ENCODE measurements at places on chromosomes 5 and 9.

GRCh38 chr9:137955586-137955985 lies 78.0 kb downstream of the CACNA1B start:
- DNase-seq = no peak

GRCh38 chr5:14281746-14282181 lies 138.6 kb downstream of the TRIO start:
- DNase-seq = no peak

DNA sequence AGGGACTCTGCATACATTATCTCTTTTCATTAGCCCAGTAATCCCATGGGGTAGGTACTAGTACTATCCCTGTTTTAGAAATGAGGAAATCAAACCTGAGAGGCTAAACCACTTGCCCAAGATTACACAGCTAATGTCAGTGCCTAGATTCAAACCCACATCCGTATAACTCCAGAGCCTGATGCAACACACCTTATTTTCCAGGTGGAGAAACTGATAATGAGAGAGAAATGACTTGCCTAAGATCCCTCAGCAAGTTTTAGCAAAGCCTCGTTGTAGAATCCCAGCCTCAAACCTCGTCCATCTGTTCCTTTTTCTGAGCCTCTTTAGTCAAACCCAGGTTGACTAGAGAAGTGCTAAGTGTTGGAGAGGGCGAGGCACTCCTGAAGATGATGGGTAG lies 1.1 kb upstream of the ADAM19 start:
- no peak for DNase-seq

GRCh38 chr5:58974083-58974482 lies 391.2 kb downstream of the RAB3C start:
- DNase-seq = no peak

- no peak for DNase-seq
These were observed 2.7 kb upstream of the ALDH1A1 start for GRCh38 chr9:72955571-72955970.

DNA sequence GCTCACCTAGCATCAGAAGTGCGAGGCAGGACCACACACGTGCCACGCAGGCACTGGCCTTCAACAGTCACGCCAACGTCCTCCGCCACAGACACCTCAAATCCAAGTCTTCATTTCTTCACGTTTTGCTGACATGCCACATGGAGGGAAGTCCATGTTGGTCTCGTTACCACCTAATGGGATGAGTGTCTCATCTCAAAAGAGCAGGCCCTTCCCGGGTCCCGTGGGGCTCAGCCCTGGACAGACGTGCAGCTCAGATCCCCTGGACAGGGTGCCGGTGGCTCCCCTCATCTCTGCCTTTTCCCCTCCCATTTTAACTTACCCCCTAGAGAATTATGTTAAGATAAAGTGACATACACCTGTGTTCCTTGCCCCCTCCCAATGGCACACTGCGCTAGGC lies 76.8 kb downstream of the MRPL36 start:
- DNase-seq = no peak

- DNase-seq = no peak
These were observed 682.4 kb downstream of the MAT2B start for GRCh38 chr5:164187785-164188184.

DNA sequence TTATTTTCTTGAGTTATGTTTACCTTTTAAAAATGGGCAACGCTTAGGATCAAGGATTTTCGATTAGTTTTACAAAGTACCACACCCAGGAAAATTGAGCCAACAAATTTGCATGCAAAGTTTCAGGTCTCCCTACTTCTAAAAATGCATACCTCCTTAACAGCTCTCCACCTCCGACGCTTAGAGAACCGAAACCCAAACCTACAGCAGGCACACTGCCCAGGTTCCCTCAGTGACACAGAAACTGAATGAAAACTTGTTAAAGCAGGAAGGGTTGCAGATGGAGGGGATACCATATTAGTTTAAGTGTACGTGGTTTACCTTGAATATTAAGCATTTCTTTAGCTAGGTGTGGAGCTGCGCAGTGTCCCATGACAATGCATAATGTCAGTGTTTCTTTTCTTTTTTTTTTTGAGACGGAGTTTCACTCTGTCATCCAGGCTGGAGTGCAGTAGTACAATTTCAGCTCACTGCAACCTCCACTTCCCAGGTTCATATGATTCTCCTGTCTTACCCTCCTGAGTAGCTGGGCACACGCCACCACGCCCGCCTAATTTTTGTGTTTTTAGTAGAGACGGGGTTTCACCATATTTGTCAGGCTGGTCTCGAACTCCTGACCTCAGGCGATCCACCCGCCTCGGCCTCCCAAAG lies 1.6 kb upstream of the SUB1 start:
- no peak for DNase-seq

GRCh38 chr5:93622240-93622885 lies 39.3 kb downstream of the NR2F1 start:
- peak; percentile 80 for DNase-seq

- peak; percentile 59 for DNase-seq
These were observed 335.2 kb upstream of the TARS1 start for GRCh38 chr5:33105521-33105941.

DNA sequence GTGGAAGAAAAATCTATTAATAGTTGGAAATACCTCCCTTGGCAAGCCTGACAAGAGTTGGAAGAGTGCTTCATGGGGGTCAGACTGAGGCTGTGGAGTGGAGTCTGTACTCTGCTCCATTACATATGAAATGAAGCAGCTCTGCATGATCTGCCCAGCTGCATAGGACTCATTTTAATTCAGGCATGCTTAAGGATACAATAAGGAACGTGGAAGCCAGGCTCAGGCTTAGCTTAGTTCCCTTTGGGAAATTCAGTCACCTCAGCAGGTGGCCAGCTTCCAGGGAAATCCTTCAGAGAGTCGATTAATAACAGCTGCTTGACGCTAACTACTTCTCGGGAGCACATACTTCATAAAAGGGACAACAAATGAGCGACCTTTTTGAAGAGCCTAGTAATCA lies 1672.9 kb upstream of the WWC1 start:
- DNase-seq = no peak

GRCh38 chr9:127049044-127049443 lies 73.4 kb downstream of the ANGPTL2 start:
- peak; percentile 94 for DNase-seq

DNA sequence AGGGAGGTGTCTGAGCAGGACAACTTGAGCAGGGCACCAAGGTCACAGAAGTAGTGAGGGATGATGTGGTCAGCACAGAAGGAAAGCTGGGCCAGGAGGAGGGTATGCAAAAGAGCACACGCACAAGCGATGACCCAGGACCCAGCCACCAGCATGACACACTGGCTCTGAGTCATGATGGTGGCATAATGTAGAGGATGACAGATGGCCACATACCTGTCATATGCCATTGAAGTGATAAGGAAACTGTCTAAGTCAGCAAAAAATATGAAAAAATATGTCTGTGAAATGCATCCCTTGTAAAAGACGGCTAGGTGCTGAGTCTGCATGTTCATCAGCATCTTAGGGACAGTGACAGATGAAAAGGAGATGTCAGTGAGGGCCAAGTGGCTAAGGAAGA lies 380 bp downstream of the OR1J1 start:
- no peak for DNase-seq

DNA sequence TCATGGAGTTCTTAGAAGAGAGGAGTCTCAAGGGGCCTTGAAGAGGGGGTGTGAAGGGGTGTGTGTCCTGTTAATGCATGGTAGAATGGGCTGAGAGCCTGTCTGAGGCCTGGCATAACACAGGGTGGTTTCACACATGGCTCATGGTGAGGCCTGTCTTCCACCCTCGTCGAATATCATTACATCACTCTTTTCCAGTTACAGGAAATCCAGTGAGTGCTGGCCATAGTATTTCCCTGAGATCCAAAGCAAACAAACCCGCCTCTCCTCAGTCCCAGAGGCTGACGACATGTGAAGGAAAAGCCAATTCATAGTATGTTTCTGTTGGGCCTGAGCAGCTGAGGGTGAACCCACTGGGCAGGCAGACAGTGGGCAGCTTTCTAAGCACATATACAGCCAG lies 159.4 kb upstream of the NR3C1 start:
- DNase-seq = peak; percentile 58

GRCh38 chr9:124359426-124359825 lies 55.8 kb downstream of the PSMB7 start:
- no peak for DNase-seq

DNA sequence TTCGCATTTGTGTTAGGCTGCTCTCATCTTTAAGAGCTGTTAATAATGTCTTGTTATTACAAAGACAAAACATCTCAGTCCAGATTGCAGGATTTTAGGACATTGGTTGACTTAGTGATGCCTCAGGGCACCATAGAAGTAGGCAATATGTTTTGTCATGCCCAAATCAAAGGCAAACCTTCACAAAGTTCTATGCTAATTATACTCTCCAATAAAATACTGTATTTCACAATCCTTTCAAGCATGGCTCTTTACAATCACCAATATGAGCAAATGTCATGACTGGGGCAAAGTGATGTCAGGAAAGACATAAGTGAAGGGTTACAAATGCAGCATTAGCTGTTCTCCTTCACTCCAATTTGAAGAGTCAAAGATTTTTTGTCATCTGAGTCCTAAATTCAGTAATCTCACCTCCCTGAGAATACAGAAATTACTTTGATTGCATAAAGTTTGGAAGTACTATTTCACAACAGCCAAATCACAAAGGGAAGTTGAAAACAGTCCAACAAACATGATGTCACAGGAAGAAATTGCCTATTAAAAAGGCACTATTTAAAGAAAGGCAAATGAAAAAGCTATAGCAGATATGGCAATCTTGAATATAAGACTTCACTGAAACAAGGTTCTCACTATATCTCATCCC lies 303.2 kb downstream of the PRR16 start:
- peak; percentile 51 for DNase-seq

- no peak for DNase-seq
These were observed 73.4 kb upstream of the NR4A3 start for GRCh38 chr9:99748266-99748665.

DNA sequence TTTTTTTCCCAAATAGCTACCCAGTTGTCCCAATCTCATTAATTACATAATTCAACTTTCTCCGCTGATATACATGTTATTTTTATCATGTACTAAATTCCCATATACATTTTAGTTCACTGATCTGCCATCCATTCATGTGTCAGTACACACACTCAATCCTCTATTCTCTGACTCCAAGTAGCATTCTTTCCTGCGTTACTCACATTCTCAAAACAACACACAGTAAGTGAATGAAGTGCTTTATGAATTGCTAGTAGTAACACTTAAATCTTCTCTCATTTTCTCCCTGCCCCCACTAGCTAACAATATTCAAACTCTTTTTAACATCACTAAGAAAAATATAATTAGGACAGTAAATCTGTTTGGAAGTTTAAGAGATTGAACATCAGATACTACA lies 8.9 kb downstream of the ZNF366 start:
- peak; percentile 64 for DNase-seq

GRCh38 chr5:56272765-56273164 lies 39.6 kb upstream of the ANKRD55 start:
- no peak for DNase-seq

DNA sequence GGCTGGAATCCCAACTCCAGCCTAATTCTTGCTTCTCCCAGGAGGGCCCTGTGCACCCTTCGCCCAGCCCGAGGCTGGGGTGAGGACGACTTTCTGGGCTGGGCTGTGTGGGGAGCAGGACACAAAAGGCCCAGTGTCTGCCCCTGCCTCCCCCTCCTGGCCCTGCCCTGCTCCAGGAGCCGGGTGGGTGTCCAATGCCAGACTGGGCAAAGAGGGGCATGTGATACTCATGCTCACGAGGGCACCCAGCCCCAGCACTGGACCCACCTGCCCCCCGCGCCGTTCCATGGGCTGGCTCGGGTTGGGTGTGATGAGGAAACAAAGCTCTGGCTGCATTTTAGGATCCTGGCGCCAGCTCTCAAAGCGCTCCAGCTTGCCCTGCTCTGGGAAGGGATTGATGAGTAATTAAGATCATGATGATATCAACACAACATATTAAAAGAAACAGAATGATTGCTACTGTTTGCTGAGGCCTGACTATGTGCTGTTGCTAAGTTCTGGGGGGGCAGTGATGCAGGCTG lies 30.7 kb downstream of the LHX2 start:
- no peak for DNase-seq

GRCh38 chr9:35935261-35935660 lies 22.7 kb downstream of the OR2S2 start:
- DNase-seq = no peak

DNA sequence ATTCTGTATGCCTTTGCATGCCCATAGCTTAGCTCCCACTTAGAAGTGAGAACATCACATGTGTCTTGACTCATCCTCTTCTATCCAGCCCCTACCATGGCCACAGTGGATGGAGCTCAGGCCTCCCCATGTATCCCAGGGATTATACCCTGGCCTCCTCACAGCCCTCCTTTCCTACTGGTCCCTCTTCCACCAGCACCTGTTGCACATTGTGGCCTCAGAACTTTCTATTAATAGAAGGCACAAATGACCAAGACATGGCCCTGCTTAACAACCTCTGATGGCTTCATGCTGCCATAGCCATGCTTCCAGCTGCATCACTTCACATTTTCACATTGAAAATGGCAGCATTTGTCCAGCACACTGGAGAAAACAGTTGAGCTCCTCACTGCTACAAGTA lies 315.4 kb downstream of the CDK5RAP2 start:
- DNase-seq = no peak

DNA sequence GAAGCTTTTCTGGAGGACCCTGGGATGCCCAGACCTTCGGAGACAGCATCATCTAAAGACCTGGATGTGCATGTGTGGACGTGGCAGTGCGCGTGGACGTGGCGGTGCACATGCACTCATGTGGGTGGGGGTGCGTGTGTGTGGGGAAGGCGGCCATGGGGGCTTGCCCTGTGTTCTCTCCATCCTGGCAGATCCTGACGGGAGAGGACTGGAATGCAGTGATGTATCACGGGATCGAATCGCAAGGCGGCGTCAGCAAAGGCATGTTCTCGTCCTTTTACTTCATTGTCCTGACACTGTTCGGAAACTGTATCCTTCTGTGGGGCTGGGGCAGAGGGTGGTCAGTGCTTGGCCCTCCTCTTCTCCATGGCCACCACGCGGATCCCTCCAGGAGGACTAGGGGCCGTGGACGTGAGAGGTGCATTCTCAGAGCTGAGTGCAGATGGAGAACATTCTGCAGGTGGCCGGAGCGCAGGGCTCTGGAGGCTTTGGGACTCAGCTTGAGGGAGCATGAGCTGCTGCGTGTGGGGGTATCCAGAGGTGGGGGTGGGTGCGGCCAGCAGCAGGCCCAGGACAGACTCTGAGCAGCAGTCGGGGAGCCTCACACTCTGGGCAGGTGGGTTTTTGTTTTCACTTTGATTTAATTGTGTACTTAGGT lies 129.1 kb downstream of the CACNA1B start:
- no peak for DNase-seq

DNA sequence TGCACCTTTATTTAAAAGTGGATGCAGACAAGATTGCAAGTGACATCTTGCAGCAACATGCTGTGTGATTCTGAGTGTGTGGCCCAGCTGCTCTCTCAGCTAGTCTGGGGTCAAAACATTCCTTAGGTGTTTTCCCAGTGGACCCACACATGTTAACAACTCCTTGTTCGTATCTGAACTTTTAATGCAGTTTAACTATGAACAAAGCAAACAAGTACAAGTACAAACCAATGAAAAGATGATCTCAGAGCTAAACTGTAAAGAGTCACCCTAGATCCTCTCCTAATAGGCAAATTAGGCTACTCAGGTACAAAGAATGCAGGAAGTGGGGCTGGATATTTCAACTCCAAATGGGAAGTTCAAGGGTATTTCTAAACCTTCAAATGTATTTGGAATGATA lies 108.4 kb downstream of the ENTREP1 start:
- DNase-seq = no peak

GRCh38 chr5:168324859-168325630 lies 33.6 kb downstream of the WWC1 start:
- no peak for DNase-seq

GRCh38 chr5:32136342-32136741 lies 37.8 kb downstream of the GOLPH3 start:
- no peak for DNase-seq

GRCh38 chr9:127979333-127980059 lies 1.3 kb downstream of the EEIG1 start:
- no peak for DNase-seq
